ENCODE measurements at places on chromosomes 11 and 22.
A peak's percentile ranks its signal among the peaks of the same experiment; 100 is the strongest.

DNA sequence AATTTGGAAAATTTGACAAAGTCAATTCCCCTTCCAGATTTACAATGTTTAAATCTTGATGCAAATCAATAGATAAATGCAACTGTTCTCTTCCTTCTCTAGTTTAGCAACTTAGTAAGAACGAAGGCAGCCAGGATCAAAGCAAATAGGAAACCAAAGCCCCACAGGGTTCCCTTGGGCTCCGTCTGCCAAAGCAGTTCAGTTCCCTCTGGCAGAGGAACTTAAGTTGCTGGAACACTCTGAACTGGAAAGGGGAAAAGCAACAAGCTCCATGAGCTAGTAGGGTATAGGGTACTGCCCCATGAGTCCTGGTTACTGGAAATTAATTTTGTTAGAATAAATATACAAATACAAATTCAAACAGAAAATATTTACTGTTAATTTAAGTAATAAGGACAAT is 91.3 kb downstream of the RELT start:
- no peak for DNase-seq

GRCh38 chr11:17392872-17393271 is 4.4 kb upstream of the KCNJ11 start:
- DNase-seq = no peak

- peak; percentile 86 for DNase-seq
Measured at GRCh38 chr22:17910561-17911311, 113.6 kb downstream of the MICAL3 start.

DNA sequence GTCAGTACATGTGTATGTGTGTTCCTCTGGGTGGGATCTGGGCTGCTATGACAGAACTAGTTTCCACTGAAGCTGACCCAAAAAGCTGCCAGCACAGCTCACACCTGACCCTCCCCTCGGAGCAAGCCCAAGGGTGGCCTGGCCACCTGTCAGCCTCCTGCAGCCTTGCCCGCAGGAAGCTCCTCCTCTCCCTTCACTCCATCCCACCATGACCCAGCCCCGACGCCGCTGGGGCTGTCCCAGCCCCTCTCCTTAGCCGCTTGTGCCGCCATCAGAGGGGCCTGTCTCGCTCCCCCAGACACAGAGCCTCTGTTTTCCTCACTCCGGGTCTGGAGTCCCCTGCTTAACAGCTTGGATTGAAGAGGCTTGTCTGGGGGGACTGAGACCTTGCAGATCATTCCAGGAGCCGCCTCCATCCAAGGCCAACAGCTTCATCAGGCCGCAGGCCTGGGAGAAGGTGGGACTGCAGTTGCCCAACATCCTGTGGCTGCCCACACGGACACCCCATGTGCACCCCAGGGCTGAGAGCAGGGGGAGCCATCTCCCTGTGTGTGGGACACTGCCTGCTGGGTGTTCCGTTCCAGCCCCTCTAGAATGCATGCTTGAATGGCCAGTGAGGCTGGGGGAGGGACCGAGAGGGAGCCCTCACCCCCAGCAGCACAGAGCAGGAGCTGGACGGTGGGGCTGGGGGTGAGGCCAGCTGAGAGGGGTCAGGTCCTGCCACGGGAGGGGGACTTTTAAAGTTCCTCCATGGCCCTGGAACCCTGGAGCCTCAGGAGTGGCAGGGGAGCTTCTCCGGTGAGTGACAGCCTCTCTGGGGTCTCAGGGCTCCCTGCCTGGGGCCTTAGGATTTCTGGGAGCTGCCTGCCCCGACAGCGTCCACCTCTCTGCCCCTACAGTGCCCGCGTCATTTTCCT is 696 bp downstream of the MRGPRF start:
- peak; percentile 44 for DNase-seq

GRCh38 chr11:131993246-131993645 is 622.8 kb downstream of the NTM start:
- no peak for DNase-seq

DNA sequence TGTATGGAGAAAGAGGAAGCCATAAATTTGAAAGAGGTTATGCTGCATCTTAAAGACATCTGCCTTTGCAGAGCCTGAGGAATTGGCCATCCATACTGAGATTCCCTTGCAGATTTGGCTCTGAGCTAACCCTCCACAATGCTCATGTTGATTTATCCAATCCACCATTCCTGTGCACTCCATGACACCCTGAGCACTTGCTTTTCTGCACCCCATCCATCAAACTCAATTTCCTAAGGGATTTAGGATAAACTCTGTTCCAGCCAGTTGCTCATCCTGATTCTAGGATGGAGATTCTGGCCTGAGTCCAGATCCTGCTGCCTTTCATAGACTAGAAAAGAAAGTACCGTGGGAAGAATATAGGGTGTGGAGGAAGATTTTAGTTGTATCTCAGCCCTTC is 379.2 kb upstream of the LARGE1 start:
- no peak for DNase-seq

GRCh38 chr22:26360169-26360885 is 68.7 kb upstream of the ASPHD2 start:
- DNase-seq = peak; percentile 72

DNA sequence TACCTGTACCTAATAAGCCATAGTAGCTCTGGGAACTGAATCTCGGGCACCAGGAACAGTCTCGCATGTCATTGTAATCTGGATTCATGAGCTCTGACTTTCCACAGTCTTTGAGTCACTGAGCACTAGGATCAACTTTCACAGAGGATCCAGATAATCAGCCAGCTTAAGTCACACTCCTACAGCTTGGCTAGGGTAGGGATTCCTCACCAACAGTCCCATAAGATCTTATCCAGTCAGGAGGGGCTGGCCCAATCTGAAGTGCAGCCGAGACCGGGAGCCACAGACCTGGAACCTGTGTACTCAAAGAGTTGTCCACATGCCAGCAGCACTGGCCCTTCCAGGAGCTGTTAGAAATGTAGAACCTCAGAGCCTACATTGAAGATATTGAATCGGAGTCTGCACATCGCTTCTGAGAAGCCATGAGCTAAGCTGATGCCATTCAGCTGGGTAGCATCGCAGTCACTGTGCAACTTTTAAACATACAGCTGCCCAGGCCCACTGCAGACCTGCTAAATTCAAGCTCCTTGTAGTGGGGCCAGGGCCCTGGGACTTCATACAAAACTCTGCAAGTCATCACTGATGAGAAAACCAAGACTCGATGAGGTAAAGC is 538.8 kb upstream of the B3GAT1 start:
- peak; percentile 68 for DNase-seq

Measured in fibroblast of skin of right biceps (primary cell).